ENCODE measurements at places on chromosomes 5 and 9.
A peak's percentile ranks its signal among the peaks of the same experiment; 100 is the strongest.

- DNase-seq = no peak
Observed at GRCh38 chr5:82594097-82594496, 315.9 kb upstream of the RPS23 start.

- DNase-seq = no peak
Observed at GRCh38 chr5:137933491-137933911, 44.2 kb downstream of the PKD2L2 start.

DNA sequence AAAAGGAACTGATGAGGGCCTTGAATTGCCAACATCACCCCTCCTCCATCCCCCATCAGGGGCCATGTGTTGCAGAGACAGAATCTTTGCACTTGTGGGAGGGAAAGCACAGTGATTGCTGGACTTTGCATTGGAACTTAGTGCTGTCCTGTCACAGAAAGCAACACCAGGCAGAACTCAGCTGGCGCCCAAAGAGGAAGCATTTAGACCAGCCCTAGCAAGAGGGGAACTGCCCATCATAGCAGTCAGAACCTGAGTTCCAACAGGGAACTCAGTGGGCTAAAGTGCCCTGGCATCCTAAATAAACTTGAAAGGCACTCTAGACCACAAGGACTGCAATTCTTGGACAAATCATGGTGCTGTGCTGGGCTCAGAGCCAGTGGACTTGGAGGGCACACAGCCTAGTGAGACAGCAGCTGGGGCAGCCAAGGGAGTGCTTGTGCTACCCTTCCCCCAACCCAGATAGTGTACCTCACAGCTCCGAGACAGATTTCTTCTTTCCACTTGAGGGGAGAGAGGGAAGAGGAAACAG is 128.1 kb downstream of the ACTL7B start:
- no peak for DNase-seq

DNA sequence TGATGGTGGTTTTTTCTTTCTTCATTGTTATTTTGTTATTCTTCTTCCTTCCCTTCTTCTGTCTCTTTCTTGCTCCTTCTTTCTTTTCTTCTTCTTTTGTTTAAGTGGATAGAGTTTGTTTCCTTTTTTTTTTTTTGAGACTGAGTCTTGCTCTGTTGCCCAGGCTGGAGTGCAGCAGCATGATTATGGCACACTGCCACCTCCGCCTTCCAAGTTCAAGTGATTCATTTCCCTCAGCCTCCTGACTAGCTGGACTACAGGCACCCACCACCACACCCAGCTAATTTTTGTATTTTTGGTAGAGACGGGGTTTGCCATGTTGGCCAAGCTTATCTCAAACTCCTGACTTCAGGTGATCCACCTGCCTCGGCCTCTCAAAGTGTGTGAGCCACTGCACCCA is 40.3 kb downstream of the JAK2 start:
- DNase-seq = no peak

GRCh38 chr9:21070171-21070571 is 7.6 kb downstream of the IFNB1 start:
- no peak for DNase-seq

DNA sequence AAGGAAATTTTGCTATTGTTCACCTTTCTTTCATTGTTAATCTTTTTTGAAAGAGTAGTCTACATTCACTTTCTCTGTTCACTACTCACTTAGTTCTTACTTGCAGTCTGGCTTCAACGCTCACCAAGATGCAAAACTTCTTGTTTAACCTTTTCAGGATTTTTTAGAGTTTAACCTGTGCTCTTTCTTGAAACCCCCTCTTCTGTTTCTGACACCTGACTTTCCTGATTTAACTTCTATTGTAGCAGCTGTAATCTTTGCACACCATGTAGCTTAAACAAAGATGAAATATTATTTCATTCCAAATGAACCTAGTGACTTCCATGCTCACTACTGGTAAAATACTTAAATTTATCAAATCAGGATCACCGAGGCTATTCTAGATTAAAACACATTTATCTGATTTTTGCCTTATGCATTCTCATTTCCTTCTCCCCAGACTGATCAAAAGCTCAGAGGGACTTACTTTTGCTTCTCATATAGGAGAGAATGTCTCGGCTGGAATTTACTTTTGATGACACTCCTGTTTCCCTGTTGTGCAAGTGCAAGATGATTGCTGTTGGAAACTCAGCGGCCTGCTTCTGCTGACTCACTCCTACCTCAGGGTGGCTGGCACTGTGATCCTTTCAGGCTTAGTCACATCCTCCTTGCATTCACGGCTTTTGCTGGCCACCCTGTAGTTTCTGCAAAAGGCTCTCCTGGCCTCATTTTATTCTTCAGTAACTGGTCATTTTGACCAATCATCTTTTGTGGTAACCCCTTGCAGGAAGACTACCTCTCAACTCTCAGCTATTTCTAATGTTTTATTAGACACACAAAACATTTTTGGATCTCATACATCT is 109.3 kb upstream of the IFNE start:
- peak; percentile 39 for DNase-seq

- DNase-seq = no peak
Observed at GRCh38 chr9:3027210-3027609, 183.3 kb upstream of the PUM3 start.

DNA sequence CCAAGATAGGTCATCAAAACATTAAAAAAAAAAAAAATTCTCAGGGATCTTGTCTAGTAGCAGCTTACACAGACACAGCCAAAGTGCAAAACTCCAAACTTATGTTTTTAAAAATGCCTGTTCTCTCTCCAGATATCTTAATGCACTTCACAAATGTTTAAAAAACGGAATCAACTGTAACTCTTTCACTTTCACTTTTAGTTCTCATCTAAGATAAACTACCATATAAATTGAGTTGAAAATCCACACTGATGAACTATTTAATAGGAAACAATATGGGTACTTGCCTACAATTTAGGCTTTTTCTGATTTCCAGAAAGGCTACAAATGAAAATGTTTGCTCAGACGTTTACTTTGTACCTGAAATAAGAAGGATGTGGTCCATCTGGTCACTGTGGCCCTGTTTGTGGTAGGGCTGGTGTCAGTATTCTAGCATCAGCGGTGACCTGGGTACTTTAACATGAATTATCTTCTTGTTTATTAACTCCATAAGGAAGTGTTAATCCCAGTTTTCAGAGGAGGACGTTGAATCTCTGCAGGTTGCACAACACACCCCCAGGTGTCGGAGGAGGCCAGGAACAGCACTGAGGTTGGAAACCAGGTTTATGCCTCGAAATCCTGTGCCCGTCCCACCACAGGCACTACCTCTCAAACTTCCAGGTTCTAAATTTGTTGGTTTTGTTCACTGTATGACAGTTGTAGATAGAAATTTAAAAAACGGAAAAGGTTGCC is 13.3 kb upstream of the LPCAT1 start:
- DNase-seq = no peak

- peak; percentile 83 for DNase-seq
Observed at GRCh38 chr5:11143456-11144267, 382.6 kb upstream of the DAP start.

GRCh38 chr5:78905084-78905938 is 79.8 kb downstream of the ARSB start:
- DNase-seq = no peak
